ENCODE measurements at places on chromosomes 2 and 18.

GRCh38 chr2:18891600-18892345 is 302.4 kb upstream of the NT5C1B start:
- no peak for DNase-seq

DNA sequence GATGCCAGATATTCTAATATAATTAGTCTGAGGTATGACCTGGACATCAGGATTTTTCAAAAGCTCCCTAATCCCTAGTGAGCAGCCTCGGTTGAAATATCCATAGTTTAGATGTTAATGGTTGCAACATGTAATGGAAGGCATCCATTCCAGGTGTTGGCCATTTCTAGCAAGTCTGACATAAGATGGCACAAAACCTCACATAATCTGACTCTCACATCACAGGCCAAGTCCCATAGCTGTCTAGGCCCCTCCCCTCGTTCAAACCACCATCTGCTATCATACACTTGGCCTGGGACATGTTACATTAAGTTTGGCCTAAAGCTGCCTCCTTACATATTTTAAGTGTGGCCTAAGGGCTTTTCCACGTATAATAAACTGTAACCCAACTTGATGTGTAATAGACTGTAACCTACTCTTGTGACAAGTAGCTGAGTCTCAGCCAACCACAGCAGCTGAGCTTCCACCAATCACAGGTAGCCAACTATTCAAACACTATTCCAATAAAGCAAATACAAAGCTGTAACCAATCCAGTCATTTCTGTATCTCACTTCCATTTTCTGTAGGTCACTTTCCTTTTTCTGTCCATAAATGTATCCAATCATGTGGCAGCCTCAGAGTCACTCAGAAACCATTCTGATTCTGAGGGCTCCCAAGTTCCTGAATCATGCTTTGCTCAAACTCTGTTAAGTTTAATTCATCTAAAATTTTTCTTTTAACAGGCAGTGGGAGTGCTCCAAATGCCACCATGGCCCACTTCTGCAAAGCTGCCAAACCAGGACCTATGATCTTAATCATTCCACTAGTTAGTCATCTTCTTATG is 59.4 kb downstream of the ADD2 start:
- DNase-seq, result no peak

GRCh38 chr2:182649316-182649715 is 66.7 kb upstream of the DNAJC10 start:
- DNase-seq, result no peak

GRCh38 chr2:26537826-26538475 is 60.0 kb upstream of the OTOF start:
- DNase-seq, result no peak

GRCh38 chr2:119753041-119753929 is 6.4 kb upstream of the PTPN4 start:
- peak; percentile 14 for DNase-seq

Measured in activated CD4-positive, alpha-beta T cell treated with anti-CD3 and anti-CD28 coated beads, Interleukin-2, amount 50 U/mL, for 4 hours (primary cell).